ENCODE measurements at places on chromosomes 5 and 9.

DNA sequence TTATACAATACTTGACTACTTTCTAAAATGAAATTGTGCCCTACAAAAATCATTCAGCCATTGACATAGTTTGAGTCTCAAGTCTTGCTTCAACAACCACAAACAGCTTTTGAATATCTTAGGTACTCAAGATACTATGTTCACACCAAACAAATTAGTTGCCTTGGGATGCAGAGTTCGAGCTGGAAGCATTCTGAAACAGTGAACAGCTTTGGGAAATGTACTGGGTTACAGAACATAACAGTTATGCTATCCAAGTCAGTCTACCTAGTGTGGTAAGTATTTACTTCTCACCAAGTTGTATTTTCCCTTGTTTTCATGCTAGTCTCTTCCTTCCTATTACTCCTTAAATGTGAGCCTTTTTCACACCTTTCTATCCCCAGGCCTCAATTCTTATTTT is 143.2 kb downstream of the SSBP2 start:
- DNase-seq, result no peak

DNA sequence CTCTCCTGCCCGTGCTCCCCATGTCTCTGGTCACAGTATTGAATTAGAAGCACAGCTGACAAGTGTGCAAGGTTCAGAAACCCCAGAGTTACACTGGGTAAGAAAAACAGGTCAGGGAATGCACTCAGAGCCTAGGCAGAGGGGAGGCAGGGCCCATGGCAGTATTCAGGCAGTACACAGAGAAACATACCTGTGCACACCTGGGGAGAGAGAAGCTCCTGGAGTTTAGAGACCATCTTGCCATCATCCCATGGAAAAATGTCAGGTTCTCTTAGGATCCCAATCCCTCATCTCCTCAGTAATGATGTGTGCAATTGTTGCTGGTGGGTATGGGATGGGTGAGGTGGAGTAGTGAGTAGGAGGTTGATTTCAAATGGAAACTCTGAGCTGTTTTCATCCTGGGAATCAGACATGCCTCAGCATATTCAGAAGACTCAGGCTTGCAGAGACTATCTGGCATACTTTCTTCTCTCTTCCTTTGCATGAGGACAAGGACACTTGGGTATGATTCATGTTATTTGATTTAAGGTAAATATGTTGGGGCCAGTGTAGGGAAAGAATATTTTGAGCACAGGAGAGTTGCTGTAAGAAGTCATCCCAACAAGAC is 228.5 kb downstream of the ESM1 start:
- no peak for DNase-seq

- DNase-seq, result no peak
Measured at GRCh38 chr9:81826517-81826906, 101.7 kb upstream of the SPATA31D4 start.

DNA sequence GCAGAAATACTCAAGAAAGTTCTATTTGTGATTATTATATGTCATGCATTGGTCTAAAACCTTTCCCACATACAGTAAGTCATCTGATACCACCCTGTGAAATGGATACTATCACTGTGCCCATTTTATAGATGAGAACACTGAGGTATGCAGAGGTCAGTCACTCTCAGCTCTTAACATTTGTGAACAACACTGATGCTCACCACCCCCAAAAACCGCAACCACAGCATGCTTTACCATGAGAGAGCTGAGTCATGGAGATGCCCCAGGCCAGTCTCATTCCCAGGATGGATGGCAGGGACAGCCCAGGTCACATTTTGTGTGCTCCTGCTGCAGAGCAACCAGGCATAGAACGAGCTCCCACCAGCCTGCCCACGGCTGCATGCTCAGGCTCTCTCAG is 53.5 kb upstream of the IRX1 start:
- no peak for DNase-seq

All from suppressor macrophage (primary cell).